Activated T-cell treated with anti-CD3 and anti-CD28 coated beads, Interleukin-2, amount 50 U/mL, for 48 hours (primary cell): ENCODE measurements at places on chromosomes 12 and 14.

GRCh38 chr14:101179691-101180211 is 276.2 kb upstream of the RTL1 start:
- no peak for DNase-seq

GRCh38 chr14:56208520-56208919 is 90.3 kb downstream of the PELI2 start:
- DNase-seq, result no peak

GRCh38 chr14:60757567-60758002 is 23.0 kb downstream of the MNAT1 start:
- DNase-seq, result no peak

GRCh38 chr12:13592063-13592942 is 389.1 kb downstream of the GRIN2B start:
- DNase-seq, result no peak

DNA sequence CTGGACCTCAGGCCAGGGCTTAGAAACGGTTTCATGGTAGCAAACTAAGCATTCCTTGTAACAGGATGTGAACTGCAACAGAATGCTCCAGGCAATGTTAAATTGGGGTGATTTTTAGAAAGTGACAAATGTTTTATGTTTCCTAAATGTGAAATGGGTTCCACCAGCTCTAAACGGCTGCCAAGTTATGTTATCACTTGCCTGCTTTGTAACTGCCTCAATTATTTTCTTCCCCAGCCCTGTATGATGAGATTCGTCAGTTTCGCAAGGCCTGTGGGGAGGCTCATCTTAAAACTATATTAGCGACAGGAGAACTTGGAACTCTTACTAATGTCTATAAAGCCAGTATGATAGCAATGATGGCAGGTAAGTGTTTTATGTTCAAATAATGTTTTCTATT is 70.9 kb downstream of the DERA start:
- no peak for DNase-seq

GRCh38 chr12:101455685-101456084 is 19.5 kb upstream of the SPIC start:
- DNase-seq, result peak; percentile 21

GRCh38 chr12:40198601-40199000 is 26.2 kb upstream of the LRRK2 start:
- no peak for DNase-seq

- DNase-seq, result no peak
Measured at GRCh38 chr14:75342762-75343599, 64.4 kb downstream of the FOS start.

DNA sequence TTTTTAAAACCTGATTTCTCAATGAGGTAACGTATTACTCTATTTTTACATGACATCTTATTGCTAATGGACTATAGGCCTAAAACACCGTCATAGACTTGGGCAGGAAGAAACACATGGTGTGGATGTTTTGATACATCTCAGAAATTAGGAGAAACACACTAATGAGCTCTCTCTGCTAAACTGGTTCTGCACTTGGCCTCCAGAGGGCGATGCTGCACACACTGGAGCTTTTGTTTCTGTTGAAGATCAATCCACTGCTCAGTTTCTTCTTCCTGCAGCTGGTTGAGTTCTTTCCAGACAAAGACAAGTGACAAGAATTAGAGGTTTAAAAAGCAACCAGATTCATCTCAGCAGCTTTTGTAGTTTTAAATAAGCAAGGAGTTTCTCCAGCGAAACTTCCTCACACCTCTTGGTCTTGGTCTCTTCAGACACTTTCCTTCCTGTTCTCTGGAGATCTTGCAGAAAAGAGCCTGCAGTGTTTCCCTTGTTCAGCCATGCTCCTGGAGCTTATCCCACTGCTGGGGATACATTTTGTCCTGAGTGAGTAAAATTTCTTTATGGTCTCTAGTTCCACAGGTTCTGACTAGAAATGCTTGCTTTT is 178.5 kb upstream of the OR4E1 start:
- DNase-seq, result peak; percentile 83

GRCh38 chr12:102963796-102964195 is 6.3 kb downstream of the ASCL1 start:
- no peak for DNase-seq

DNA sequence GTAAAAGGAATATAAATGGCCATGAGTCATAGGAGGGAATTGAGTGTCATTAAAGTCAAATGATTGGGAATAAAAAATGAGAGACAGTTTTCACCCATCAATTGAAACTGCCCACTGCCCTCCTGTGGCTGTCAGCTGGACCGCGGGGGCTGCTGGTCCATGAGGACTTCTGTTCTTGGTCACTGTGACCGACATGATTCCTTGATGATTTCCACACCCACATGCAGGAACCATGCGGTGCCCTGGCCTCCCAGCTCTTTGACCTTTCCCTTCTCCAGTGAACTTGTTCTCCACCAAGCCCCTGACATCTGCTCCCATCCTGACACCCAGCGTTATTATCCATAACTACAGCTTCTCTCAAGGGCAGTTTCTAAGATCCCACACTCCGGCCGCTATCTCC is 48.4 kb downstream of the C12orf75 start:
- no peak for DNase-seq

DNA sequence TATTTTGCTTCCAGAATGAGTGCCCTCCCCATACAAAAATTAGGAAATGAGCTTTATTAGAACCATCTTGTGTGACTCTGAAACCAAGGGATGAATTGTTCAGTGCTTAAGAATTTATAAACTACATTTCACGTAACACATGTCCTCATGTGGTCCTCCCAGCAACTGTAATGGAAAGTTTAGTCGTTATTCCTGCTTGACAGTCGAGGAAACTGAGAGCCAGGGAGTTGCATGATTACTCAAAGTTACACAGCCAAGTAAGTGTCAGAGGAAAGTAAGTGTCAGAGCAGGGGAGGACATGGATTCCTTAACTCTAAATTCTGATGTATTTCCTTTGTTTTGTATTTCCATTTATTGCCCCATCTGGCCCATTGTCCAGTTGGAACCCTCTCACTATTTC is 453.9 kb downstream of the FUT8 start:
- no peak for DNase-seq

DNA sequence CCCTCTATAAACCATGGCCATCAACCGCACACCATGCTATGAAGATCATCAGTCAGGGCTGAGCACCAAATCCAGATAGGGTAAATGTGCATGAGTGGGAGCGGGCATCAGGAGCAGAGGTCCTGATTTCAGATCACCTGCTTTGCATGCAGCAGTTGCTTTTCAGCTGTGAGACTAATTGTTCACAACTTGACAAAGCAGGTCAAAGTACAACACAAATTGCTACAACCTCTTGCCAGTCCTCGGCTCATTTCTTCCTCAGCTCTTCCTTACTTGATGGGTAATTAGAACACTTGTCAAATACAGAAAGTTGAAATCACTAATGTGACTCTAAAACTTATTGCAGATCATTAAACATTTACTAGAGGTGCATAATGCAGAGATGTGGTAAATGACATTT is 171.6 kb downstream of the PPM1H start:
- DNase-seq, result no peak

GRCh38 chr12:107884769-107885694 is 110.5 kb downstream of the ASCL4 start:
- DNase-seq, result peak; percentile 43

DNA sequence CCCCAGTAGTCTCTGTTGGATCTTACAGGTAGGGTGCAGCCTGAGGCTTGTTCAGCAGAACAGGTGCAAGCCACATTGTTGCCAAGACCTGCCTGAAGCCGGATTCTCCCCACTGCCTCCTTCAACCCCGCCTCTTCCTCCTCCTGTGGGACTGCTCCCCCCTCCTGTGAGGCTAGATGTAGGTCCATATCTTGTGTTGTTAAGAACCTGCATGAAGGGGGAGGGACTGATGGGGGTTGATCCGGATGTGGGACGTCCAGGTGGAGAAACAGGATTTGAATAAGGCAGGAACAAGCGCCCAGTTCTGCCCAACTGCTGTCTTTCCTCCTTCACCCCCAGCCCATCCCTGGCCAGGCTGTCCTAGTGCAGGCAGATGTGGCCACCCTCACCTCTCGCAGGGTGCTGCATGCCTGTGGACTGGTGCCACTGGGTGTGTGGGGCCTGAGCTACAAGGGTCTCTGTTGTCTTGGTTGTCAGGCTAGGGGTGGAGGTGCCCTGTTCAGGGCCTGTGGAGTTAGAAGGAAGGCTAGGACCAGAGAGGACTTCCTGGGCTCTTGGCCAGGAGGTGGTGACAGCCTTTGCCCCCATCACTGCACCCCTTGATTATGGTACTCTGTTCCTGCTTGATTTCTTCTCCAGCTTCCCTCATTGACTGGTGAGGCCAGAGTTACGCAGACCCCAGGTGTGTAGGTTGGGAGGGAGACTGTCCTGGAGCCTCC is 1.4 kb downstream of the NR4A1 start:
- DNase-seq, result peak; percentile 38

DNA sequence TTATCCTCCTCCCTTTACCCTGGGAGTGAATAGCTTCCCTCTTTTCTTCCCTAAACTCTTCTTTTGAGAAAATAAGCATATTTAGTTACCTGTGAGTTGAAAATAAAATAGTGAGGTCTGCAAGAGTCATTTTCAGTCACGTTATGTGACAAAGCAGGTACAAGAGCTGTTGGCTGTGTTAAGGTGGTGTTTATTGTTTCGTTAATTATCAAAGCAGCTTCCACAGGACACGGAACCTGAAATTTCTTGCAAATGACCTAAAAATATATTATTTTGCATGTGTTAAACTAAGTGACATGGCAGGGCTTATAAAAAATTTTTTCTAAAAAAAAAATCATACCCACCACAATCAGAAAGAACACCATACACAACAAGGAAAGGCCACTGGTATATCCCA is 8.3 kb downstream of the SLC38A2 start:
- no peak for DNase-seq

DNA sequence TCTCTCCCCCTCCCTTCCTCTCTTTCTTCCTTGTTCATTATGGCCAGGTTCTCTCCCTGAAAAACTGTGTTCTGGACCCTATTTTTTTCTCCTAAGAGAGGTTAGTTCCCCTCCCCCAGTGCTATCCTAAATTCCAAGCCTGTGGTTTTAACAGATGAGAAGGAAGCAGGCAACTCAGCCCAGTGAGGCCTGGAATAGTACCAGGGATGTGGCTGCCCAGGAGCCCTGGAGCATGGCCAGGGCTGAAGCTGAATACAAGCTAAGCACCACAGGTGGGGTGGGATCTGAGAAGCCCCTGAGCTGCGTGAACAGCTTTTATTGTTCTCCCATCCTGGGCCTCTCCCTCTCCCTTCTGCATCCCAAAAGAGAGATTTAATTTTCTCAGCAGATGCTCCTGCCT is 1581.3 kb upstream of the TMEM132C start:
- DNase-seq, result no peak

DNA sequence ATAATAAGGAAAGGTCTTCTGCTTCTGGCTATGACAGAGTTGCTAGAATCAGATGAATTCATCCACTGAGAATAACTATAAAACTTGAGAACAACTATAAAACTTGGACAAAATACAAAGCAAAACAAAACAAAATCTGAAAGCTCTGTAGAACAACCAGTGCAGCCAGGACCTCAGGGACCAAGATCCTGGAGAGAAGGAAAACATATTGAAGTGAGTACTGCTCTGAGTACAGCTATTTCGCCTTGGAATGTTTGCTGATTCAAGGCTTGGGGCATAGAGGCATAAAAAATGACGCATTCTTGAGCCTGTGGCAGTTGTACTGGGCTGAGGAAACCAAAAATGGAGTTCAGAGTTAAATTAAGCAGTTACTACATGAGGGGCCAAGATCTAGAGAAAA is 21.7 kb downstream of the FOXA1 start:
- DNase-seq, result no peak

DNA sequence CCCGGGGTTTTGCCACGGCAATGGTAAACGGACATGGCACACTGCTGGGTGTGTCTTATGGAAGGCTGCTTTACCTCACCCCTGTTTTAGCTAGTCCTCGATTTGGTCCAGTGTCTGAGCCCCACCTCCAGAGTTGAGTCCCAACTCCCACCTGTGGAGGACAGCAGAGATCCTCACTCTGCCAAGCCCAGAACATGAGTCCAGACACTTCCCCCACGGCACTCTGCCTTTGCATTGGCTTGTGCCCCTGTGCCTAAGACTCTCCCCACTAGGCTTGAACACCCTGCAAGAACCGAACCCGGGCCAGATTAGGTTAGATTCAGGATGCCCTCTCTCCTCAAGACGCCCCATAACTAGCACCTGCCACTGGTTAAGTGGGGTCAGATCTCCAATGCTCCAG is 59.8 kb upstream of the C14orf180 start:
- no peak for DNase-seq

GRCh38 chr14:68822926-68823325 is 30.1 kb upstream of the ZFP36L1 start:
- DNase-seq, result no peak

DNA sequence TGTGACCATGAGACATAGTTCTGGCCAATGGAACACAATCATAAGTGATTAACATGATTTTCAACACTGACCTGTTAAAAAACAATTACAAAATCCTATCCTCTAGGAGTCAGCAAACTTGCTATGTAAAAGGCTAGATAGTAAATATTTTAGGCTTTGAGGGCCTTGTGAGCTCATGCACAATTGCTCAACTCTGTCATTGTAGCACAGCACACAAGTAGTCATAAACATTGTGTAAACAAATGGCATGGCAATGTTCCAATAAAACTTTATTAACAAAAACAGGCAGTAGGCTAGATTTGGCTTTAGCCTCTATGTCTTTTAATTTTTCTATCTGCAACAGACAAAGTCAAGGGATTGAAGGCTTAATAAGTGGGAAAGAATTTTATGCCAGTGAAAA is 350.7 kb downstream of the C12orf50 start:
- no peak for DNase-seq

- peak; percentile 74 for DNase-seq
Measured at GRCh38 chr14:102554821-102555819, 37.3 kb upstream of the RCOR1 start.

DNA sequence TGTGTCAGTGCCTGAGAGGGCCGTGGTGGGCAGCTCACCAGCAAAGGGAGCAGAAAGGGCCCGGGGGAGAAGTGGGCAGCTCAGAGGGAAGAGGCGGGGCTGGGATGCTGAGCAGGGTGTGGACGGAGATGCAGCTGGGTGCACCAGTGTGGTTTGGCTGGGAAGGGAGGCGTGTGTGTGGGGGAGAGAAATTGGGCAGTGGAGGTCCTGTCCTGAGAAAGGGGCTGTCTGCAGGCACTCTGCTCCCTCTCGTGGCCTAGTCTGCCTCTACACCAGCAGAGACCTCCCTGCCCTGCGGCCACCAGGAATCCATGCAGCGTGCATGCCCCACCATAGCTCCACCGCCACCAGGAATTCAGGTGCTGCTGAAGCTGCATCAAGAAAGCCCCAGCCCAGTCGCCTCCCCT is 6.4 kb downstream of the TMEM121 start:
- DNase-seq, result no peak

DNA sequence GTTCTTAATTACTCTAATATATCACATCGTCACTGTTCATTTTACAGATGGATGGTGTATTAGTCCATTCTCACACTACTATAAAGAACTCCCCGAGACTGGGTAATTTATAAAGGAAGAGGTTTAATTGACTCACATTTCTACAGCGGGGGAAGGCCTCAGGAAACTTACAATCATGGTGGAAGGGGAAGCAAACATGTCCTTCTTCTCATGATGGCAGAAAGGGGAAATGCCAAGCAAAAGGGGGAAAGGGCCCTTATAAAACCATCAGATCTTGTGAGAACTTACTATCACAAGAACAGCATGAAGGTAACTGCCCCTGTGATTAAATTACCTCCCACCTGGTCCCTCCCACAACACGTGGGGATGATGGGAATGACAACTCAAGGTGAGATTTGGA is 6.5 kb downstream of the TMBIM4 start:
- no peak for DNase-seq
